SK-N-DZ (cell line): ENCODE measurements at places on chromosomes 11 and 22.

DNA sequence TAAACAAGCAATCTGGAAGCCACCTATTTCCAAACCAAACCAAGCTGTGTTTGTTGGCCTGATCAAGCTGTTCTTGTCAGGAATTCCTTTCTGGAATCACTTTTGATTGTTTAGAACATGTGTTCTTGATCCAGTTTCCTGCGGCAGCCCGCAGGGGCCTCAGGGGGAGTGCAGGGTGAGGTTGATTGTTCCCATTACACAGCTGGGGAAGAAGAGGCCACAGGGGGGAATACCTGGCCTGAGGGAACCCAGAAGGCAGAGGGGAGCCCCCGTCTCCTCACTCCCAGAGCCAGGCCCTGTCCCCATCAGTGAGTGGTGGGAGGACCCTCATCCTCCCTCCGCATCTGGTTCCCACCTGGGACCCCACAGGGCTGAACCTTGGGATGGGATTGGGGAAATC, 4.2 kb downstream of the MRGPRD start:
- DNase-seq: no peak

GRCh38 chr11:96905143-96905542, 515.3 kb downstream of the JRKL start:
- no peak for DNase-seq

GRCh38 chr11:4704054-4704789, at the start of gene MMP26:
MMP26 (plus strand) TSS chr11:4704784.
- DNase-seq: no peak

GRCh38 chr11:40023724-40024123, 1435.7 kb downstream of the LRRC4C start:
- no peak for DNase-seq

DNA sequence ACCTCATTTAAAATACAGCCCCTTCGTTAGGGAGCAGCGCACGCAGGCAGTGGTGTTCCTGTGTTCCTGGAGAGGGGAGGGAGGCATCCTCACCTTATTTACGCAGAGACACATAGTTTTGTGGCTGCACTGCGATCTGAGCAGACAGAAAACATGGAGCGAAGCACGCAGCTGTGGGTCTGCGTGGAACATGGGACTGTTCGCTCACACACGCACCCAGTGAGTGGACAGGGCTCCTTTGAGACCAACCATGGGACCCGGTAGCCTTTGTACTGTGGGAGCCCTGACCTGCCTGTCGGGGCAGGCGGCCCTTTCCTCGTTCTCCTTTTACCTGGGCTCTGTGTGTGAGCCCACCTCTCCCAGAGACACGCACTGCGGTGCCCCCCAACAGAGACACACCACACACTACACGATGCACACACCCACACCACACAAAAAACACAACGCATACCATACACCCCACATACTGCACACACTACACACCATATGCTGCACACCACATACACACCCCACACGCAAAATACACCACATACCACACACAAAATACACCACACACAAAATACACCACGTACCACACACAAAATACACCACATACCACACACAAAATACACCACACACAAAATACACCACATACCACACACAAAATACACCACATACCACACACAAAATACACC, 1245.7 kb downstream of the BRD1 start:
- DNase-seq: peak; percentile 63
